Karpas-422 (cell line): ENCODE measurements at places on chromosomes 16 and 17. TPM values are rescaled to one million over a fixed set of nuclear protein-coding genes. Genes with fewer than 3 reads are reported as not detected.
A peak's percentile ranks its signal among the peaks of the same experiment; 100 is the strongest.

The CCDC47 gene
- total RNA-seq = 28.0 and 35.9 TPM in 2 replicates

The HS3ST3A1 gene
- total RNA-seq = not detected in 2 replicates

The TBC1D3B gene
- 0.63 and 3.6 TPM in 2 replicates for total RNA-seq

The FBXW10B gene
- 0.26 TPM in 1 of 2 replicates, not detected in the other for total RNA-seq

DNA sequence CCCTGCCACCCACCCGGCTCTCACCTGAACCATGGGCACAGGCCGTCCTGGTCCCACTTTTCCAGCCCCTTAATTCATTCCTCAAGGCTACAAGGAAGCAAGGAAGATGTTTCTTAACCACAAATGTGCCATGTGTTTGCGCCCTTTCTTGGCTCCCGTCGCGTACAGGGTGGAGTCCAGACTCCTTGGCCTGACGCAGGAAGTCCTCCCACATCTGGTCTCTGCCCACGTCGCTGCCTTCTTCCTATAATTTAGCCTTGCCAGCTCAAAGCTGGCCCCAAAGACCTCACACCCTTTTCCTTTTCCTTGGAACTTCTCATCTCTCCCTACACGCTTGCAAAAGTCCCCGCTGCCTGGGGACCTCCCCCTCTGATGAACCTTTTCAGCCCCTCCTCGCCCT is 38.8 kb upstream of the BHLHA9 start:
- no peak for DNase-seq

GRCh38 chr16:14529010-14529669 is 100.9 kb downstream of the PARN start:
- DNase-seq = peak; percentile 91

GRCh38 chr16:81466356-81466980 is 21.9 kb downstream of the CMIP start:
- DNase-seq = no peak

- DNase-seq = no peak
Observed at GRCh38 chr17:34254651-34255380, at the start of gene CCL2. CCL2 (plus strand) TSS chr17:34255285; CDS start chr17:34255350, 65 bp downstream.

- DNase-seq = no peak
Observed at GRCh38 chr16:12551530-12551929, 252.2 kb downstream of the CPPED1 start.

The DOC2A gene
- total RNA-seq = not detected in 2 replicates

The ADPRM gene
- total RNA-seq = 4.7 and 7.8 TPM in 2 replicates

DNA sequence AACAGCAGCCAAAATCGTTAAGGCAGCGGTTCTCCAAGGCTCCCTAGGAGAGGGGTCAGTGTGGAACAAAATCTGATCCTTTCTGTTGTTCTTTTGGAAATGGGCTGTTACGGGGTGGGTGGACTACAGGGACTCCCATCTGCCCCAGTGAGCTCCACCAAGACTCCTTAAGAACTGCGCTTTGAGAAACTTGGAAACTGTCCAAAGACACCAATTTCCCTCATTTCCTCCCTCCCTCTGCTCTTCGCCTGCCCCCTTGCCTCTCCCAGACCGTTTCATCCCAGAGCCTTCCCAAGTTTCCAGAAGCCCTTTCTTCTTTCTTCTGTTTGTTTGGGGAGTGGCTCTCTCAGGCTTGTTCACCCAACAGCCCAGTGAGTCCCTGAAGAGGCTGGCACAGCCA is 205.4 kb downstream of the COPRS start:
- DNase-seq = no peak

- no peak for DNase-seq
Observed at GRCh38 chr16:57140931-57141668, 44.7 kb downstream of the PSME3IP1 start.

The CCL4 gene
- 6.9 and 7.6 TPM in 2 replicates for total RNA-seq

GRCh38 chr17:45135978-45136791 is 698 bp downstream of the ACBD4 start:
- no peak for DNase-seq

GRCh38 chr16:87240211-87241136 is 76.7 kb downstream of the C16orf95 start:
- DNase-seq = no peak

- DNase-seq = no peak
Observed at GRCh38 chr17:19771971-19772630, 24.0 kb upstream of the ALDH3A1 start.

GRCh38 chr16:47872225-47872624 is 283.6 kb downstream of the ABCC12 start:
- no peak for DNase-seq

GRCh38 chr17:79841369-79842135 is 2.3 kb upstream of the CBX4 start:
- no peak for DNase-seq

DNA sequence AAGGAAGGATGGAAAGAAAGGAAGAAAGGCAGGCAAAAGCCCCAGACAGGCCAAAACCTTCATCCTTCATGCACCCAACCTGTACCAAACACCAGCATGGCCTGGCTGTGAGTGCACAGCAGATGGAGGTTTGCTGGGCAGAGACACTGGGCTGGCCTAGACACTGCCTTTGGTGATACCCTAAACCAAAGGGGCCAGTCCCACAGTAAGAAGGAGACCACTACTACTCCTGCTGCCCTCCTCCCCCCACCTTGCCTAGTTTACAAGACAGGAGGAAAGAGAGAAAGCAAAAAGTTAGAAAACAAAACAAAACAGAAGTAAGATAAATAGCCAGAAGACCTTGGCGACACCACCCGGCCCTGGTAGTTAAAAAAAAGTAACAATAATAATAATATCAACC is 19.1 kb downstream of the QPRT start:
- DNase-seq = no peak

DNA sequence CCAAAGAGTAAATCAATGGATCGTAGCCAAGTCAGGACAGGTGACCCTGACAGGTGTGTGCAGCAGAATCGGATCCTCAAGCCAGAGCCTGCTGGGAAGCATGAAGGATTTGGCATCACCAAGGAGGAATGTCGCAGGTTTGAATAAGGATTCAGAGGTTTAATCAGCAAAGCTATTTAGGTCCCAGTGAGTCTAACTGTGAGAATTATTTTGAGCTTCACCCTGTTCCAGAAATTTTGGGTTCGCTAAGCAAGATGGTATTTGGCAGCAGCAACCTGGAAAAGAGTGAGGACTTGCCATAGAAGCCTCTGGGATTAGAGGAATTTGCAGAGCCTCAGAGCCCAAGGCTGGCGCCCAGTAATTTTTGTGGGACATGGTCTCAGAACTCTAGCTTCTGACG is 173.0 kb downstream of the CCDC182 start:
- no peak for DNase-seq

- DNase-seq = no peak
Observed at GRCh38 chr16:75304521-75305363, 53.3 kb upstream of the BCAR1 start.

GRCh38 chr17:82436601-82437324 is 13.8 kb downstream of the CYBC1 start:
- DNase-seq = peak; percentile 26

DNA sequence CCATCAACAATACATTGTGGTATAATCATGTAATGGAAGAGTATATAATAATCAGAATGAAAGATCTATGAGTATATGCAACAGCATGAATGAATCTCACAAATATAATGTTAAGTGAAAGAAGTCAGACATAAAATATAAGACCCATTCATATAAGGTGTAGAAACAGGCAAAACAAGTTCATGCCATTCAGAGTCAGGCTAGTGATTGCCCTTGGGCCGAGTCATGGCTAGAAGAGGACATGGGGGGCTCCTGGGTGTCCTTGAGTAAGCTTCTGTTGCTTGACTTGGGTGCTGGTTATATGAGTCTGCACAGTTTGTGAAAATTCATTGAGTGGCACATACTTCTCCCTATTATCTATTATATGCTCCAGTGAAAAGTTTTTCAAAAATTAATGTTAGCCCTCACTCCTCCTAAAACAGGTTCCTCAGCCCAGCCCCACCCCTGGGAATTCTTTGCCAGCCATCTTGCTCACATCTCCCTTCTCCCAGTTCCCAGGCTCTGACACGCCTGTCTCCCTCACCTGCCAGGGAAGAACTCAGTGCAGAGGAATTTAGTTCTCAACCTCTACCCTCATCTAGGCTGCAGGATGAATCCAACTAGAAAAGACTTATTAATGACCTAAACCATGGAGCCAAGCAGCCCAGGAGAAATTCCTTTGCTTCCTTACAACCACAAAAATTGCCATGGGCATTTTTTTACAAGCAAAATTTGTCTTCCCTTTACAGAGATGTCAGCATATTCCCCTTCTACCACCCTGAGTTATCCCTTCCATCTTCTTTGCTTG is 52.4 kb upstream of the NFAT5 start:
- DNase-seq = no peak

The PTGES3L gene
- 0.11 and 0.45 TPM in 2 replicates for total RNA-seq

DNA sequence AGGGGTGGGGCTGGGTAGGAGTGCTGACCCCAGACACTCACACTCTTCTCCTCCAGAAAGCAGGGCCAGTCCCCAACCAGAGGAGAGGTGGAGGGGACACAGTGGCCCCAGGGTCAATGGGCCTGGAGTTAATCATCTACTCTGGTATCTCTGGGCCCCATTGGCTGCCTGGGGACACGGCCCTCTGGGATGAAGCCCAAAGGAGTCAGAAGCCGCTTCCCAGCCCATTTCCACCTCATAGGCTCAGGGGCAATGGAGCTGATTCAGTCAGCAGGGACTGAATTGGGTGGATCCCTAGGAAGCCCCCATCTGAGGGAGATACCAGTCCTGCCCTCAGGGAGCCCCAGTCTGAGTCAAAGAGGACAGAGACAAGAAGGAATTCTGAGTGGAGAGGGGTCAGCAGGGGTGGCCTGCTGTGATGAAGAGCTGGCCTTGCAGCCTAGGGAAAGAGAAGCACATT is 2.9 kb upstream of the NAGS start:
- DNase-seq = no peak

The CES3 gene
- 20.9 and 28.3 TPM in 2 replicates for total RNA-seq

DNA sequence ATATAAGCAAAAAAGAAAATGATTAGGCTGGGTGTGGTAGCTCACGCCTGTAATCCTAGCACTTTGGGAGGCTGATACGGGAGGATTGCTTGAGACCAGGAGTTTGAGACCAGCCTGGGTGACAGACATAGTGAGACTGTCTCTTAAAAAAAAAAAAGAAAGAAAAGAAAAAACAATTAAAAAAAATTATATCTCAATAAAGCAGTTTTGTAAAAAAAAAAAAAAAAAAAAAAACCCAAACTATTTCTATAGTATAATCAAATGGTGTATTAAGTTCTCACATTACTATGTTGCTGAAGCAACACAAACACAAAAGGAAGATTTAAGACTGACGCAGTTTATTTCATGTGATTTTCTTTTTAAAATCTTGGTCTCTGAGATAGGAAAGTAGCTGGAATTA is 140.5 kb downstream of the TRIM37 start:
- DNase-seq = peak; percentile 23

- DNase-seq = no peak
Observed at GRCh38 chr17:62852195-62852594, 44.1 kb upstream of the MARCHF10 start.

GRCh38 chr17:59561042-59561441 is 4.4 kb upstream of the DHX40 start:
- DNase-seq = peak; percentile 55

DNA sequence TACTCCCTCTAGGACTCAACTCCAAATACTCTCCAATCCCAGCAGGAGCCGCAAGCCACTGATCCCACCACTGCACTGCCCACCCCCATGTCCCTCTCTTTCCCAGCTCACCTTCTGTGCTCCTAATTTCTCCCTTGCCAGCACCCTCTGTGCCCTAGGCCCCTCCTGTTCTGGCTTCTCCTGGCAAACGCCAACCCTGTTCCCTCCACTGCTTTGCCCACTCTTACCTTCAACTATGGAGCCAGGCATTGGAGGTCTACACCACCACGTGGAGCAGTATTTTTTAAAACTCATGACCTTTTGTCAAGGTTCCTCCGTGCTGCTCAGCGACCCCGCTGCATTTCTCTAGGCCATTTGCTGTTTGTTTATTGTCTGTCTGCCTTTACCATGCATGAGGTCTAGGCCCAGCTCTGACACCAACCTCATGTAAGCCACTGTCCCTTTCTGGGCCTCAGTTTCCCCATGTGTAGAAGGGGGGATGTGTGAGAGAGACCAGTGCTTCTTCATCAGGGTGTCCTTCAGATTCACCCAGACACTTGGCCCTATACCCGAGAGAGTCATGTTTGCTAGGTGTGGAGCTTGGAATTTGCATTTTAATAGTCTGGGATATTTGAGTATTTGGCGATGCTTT is 4.6 kb downstream of the CCDC102A start:
- no peak for DNase-seq

DNA sequence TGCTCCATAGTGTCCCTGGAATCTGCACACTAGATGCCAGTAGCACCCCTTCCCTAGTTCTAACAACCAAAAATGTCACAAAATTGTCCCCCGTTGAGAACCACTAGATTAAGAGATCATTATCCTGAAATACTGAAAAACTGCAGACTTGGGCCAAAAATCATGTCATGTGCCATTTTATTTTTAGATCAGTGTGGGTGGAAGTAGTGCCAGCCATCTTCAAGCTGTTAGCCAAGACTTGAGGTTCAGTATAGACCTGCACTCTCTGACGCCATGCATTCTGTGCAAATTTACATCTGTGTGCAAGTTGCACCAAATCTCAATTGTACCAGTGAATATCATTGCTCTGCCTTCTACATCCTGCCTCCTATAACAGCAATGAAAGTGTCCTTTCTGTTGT is 31.5 kb upstream of the NOL11 start:
- no peak for DNase-seq

The PYY gene
- 0.51 TPM in 1 of 2 replicates, not detected in the other for total RNA-seq

GRCh38 chr16:73209190-73209589 is 161.3 kb upstream of the ZFHX3 start:
- DNase-seq = no peak

GRCh38 chr16:89292443-89293078 is 75.1 kb downstream of the ZNF778 start:
- no peak for DNase-seq

- DNase-seq = no peak
Observed at GRCh38 chr16:76946879-76947278, 244.1 kb upstream of the MON1B start.

DNA sequence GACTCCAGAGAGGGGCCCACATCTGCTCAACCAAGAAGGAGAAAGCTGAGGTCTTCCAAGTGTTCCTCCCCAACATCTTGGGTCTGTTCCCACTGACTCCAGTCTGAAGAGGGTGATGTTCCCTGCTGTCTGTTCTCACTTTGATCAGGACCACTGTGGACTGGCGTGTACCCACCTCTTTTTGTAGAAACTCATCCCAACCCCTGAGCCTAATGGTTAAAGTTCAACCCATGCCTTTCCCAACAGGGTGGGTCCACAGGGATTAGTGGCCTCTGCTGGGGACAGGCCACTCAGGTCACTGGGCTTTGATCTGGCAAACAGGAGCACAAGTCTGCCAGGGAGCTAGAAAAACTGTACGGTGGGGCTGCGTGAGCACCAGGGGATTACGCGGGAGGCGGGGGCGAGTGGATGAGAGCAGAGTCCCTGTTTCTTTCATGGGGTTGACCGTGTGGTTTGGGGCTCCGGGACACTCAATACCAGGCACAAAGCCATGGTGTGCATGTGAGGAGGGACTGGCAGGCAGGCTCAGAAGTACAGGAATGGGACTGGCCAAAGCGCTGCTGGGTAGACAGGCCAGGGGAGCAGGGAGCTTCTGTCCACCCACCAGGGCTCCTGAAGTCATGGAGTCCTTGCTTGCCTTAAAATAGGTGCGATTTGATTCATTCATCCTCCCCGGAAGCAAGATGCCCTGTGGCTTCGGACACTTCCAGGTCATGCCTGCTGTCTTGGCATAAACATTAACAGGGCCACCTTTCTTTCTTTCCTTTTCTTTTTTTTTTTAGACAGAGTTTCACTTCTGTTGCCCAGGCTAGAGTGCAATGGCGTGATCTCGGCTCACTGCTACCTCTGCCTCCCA is at the start of gene CA5A:
TSS of gene CA5A (minus strand) at position 155 of the 856 bp plus-strand sequence. CDS start at position 76, 79 bp downstream.
- DNase-seq = no peak
